Astrocyte of the cerebellum (primary cell): ENCODE measurements at places on chromosomes 4 and X.
A peak's percentile ranks its signal among the peaks of the same experiment; 100 is the strongest.

DNA sequence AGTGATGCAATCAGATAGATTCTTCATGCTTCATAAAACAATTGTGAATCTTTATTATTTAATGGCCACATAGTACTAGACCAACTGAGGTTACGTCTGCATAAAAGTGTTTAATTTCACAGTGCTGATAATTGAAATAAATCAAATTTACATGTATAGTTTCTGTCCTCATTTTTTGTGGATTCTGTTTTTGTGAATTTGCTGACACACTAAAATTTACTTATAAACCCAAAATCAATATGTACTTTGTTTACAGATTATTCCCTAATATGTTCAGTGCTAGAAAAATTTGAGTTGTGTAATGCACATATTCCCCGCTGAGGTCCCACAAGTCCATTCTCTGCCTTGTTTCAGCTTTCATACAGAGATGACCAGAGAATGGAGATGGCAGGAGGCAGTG, 759.8 kb downstream of the CENPC start:
- DNase-seq, result no peak

- no peak for DNase-seq
Measured at GRCh38 chrX:10529344-10529743, 91.0 kb downstream of the MID1 start.

DNA sequence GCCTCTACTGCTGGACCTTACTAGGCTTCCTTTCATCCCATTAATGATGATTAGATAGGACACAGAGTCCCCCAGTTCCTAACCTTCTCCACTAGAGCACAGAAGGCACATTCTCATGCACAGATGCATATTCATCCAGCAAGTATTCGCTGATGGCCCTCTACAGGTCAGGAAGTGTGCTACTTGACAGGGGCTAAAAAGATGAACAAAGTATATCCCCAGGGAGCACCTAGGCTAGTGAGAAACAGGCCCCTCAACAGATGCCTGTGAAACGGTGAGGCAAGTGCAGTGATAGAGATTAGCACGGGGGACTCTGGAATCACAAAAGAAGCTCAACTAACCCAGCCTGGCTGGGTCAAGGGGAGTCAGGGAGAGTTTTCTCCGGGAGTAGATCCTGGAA, 95.8 kb downstream of the MGST2 start:
- no peak for DNase-seq

DNA sequence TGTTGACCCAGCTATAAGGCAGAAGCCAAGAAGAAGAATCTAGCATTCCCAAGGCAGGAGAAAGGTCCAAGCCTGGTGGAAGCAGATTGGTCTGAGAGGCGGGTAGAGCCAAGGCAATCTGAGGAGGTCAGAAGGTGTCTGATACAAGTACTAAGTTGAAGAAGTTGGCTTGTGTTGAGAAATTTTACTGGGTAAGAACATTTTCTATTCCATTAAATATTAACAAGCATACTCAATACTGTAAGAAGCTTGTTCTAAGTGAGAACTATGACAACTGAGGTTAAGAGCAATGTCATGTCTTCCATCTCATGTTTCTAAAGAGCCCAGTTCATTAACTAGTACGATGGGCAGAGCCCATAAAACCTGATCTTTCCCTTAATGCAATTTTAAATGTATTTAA, 75.0 kb downstream of the FAM13A start:
- DNase-seq, result no peak

- DNase-seq, result no peak
Measured at GRCh38 chr4:93373893-93374860, 454.4 kb upstream of the ATOH1 start.

- no peak for DNase-seq
Measured at GRCh38 chr4:152689615-152690501, 10.1 kb upstream of the TMEM154 start.

GRCh38 chr4:168362025-168362401, 43.5 kb upstream of the DDX60 start:
- no peak for DNase-seq

DNA sequence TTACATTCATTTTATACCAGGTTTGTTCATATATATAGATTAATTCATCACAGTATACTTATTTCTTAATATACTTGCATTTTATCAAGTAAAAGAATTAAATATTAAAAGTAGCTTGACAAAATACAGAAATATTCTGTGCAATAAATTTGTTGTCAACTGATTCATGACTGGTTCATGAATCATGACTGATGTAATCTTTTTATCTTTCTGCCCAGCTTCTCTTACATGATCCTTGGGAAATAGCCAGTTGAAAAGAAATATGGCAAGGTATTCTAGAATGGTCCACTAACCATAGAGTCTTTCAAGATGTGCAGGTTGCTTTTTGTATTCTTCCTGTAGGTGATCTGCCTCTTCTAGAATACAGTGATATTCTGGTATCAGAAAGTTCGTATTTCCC, 4.2 kb upstream of the CCNA2 start:
- no peak for DNase-seq

- DNase-seq, result no peak
Measured at GRCh38 chr4:5014007-5014682, 5.1 kb downstream of the CYTL1 start.

DNA sequence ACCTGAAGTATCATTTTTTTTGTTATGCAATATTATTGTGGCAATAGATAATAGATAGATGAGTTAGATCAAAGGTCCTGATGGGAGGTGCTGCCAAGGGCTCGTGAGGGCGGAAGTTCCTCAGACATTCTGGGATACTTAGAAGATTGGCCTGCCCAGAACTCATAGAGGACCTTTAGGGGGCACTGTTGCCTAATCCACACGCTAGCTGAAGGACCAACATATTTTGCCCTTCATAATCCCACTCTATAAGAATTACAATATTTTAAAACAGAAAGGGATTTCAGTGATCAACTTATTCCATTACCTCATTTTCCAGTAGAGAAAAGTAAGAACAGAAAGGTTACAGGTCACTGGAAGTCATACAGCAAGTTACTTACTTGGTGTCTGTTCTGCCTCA, 22.9 kb upstream of the COX7B2 start:
- DNase-seq, result peak; percentile 32

DNA sequence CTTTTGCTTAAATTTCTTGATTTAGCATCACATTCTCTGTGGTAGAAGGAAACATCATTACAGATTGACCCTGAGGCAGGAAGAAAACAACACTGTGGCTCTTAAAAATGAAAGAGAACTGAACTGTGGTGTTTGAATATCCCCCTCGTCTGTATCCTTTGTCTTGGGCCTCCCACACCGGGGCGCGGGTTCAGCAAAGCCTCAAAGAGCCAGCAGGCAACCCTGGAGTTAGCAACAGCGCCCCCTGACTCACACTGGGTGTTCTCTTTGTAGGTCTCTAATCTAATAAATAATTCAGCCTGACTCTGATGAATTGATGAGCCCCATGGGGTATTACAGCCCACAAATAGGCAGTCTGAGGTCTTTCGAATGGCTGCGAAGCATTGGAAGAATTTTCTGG, 46.1 kb upstream of the CTSO start:
- no peak for DNase-seq

GRCh38 chrX:3522101-3522650, 175.7 kb upstream of the MXRA5 start:
- no peak for DNase-seq

GRCh38 chr4:164765096-164765495, 11.2 kb downstream of the SMIM31 start:
- no peak for DNase-seq

GRCh38 chr4:5215321-5215720, 164.0 kb downstream of the STK32B start:
- no peak for DNase-seq

DNA sequence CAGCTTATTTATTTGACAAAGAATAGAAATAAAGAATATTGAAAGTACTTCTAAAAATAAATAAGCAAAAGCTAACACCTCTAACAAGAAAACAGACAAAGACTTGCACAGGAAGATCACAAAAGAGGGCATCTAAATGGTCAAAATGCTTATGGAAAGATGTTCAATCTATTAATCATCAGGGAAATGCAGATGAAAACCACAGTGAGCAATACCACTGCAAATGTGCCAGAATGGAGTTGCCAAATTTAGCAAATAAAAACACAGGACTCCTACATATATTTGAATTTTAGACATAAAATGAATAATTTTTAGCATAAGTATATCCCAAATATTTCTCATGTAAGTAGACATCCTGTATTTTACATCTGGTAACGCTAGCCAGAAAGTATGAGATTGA, 56.1 kb upstream of the HPGD start:
- peak; percentile 4 for DNase-seq

GRCh38 chr4:123744664-123745290, 348.2 kb downstream of the SPRY1 start:
- no peak for DNase-seq

DNA sequence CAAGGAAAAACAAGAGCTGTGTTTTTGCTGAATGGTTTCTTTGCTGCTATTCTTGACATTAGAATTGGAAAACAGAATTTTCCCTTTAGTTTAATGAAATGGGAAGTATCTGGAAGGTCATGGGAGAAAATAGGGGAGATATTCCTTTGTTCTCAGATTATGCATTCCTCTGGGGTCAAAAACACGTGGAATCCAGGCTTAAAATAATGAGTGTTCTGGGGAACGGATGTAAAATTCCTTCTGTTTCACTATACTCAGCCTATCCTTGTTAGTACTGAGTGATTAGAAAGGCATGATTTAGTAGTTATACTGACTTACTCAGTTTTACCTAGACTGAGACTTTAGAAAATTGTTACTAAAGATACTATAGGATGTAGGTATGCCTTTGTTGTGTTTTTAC, 107.3 kb downstream of the ARHGAP10 start:
- no peak for DNase-seq

DNA sequence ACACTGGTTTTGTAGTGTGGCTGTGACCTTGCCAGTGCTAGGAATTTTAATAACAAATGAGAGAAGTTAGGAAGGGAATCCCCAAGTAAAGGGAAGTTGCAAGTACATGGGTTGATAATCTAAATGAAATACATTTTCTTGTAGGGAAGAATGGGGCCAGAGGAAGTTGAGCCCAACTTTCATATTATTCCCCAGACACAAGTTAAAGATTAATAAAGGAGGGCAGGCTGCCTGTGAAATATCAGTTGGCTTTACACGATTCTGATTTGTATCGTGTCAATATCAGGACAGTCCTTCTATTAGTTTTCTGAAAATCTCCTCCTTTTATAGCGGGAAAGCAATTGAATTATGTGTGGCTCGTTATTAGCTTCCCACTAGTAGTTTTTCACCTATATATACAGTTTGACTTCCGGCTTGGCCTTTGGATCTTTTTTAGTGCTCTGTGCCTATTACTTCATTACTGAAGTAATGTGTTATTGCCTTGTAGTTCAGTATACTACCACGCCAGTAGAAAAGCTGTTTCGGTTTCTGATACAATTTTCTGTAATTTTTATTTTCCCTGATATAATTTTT, 1.7 kb downstream of the PDLIM5 start:
- DNase-seq, result no peak

GRCh38 chr4:76377481-76377901, 43.5 kb downstream of the CCDC158 start:
- no peak for DNase-seq
